NCI-H1105 (cell line): ENCODE measurements at places on chromosomes 11 and 22.

GRCh38 chr22:38519453-38520250, 13.5 kb upstream of the DDX17 start:
- DNase-seq = no peak

DNA sequence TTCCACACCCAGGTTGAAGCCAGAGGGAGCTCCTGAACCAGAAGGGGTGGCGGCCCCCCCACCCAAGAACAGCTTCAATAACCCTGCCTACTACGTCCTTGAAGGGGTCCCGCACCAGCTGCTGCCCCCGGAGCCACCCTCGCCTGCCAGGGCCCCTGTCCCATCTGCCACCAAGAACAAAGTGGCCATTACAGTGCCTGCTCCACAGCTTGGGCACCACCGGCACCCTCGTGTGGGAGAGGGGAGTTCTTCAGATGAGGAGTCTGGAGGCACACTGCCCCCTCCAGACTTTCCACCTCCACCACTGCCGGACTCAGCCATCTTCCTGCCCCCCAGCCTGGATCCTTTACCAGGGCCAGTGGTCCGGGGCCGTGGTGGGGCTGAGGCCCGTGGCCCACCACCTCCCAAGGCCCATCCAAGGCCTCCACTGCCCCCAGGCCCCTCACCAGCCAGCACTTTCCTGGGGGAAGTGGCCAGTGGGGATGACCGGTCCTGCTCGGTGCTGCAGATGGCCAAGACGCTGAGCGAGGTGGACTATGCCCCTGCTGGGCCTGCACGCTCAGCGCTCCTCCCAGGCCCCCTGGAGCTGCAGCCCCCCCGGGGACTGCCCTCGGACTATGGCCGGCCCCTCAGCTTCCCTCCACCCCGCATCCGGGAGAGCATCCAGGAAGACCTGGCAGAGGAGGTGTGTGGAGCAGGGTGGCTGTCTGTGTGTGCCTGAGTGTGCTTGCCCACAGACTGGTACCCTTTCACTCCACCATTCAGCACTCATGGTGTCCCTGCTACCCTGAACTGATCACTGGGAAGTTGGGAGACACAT, 6.7 kb downstream of the PHOX2A start:
- no peak for DNase-seq

DNA sequence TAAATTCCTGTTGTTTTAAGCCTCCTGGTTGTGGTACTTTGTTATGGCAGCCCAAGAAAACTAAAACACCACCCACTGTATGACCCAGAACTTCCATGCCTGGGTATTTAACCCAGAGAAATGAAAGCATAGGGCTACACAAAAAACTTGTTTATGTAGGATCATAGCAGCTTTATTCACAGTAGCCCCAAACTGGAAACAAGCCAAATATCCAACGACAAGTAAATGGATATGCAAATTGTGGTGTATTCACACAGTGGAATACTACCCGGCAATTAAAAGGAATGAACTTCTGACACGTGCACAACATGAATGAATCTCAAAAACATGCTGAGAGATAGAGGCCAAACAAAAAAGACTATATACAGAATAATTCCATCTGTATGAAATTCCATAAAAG, 62.2 kb upstream of the NAV2 start:
- DNase-seq = no peak

GRCh38 chr11:35163209-35163608, 24.2 kb downstream of the CD44 start:
- no peak for DNase-seq

DNA sequence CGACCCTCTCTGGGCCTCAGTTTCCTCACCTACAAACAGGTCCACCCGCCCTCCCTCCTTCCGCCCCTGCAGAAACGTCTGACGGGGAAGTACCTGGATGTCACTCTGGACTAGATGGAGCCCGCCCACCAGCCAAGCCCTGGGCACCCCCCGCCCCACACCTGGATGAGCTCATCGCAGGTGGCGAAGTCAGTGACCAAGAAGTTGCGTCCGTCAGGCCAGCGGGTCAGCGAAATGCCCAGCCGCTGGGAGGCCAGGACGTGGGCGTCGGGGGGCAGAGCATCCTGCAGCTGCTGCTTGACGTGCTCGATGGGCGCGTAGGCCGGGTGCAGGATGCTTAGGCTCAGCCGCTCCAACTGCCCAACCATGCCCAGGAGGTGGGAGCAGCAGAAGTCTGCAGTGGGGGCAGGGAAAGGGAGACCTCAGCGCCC, 897 bp downstream of the PNPLA5 start:
- no peak for DNase-seq

DNA sequence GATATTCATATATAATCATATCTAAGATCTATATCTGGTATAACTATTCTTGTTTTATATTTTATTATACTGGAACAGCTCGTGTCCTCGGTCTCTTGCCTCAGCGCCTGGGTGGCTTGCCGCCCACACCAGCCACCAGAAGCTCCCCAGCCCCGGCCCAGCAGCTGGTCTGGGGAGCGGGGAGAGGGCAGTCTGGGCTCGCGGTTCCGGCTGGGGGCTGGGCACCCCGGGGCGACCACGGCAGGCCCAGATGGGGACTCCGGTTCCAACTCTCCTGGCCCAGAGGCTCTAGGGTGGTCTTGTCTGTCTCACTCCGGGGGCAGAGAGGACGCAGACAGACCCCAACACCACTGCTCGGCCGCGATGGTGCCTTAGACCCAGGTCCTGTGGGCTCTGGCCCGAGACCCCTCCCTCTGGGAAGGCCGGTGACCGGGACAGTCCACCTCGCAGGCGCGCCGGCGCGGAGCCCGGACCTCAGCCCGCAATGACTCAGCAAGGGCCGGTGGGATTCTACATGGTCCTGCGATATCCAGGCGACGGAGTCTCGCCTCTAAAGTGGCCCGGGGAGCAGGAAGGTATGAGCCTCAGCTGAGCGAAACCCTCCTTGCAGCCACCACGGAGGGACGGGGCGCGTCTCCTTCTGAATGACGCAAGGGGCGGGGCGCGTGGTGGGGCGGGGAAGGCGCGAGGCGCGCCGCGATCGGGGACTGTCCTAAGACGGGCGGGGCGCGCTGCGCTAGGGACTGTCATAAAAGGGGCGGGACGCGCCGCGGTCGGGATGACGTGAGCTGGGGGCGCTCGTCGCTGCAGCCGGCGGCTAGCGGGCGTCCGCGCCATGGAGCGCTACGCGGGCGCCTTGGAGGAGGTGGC, at the start of gene DGCR6:
TSS of gene DGCR6 (plus strand) at position 781 of the 870 bp plus-strand sequence. CDS start at position 836, 55 bp downstream.
- DNase-seq = no peak

- DNase-seq = no peak
These were observed 1.1 kb upstream of the RAC2 start for GRCh38 chr22:37244922-37245722.

- DNase-seq = no peak
These were observed 679.6 kb downstream of the NTM start for GRCh38 chr11:132050049-132050448.

- DNase-seq = no peak
These were observed 34.4 kb upstream of the ZBED5 start for GRCh38 chr11:10892250-10892649.

- DNase-seq = no peak
These were observed 250.3 kb downstream of the TBC1D22A start for GRCh38 chr22:47012589-47013370.

DNA sequence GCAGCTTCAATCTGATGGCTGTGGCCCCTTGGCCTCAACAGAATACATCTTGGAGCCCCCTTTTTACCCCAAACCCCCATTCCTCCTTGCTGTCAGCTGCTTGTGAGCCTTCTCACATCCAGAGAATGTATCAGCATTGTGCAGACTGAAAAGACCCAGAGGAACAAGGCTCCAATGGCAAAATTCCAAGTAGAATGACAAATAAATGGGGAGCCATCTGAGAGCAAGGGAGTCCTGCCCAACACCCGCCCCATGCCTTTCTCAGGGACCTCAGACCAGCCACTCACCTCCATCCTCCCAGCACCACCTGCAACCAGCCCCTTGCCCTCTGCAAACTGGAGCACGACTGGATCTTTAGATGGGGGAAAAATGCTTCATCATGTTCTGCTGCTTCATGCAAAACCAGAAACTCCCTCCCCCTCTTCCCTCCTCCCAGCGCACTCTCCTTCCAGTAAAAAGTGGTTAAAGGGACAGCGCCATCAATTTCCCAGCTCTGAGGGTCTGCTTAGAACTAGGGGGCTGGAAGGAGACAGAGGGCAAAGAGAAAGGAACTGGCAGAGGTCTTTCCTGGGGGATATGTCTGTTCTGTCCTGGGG, 2.2 kb upstream of the NEFH start:
- DNase-seq = no peak

- DNase-seq = no peak
These were observed 1.2 kb upstream of the PDE3B start for GRCh38 chr11:14642453-14642852.

DNA sequence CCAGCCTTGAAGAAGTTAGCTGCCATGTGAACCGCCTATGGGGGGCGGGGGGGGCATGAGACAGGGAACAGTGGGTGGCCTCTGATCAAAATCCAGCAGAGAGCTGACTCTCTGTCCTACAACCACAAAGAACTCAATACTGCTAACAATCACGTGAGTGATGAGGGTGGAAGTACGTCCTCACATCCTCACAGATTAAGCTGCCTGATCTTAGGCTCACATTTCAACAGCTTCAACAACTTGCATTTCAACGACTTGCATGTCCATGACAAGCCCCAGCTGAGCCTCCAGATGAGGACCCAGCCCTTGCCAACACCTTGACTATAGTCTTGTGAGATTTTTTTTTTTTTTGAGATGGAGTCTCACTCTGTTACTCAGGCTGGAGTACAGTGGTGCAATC, 51.6 kb downstream of the CLMP start:
- DNase-seq = no peak

GRCh38 chr11:100575860-100576717, 111.0 kb upstream of the ARHGAP42 start:
- DNase-seq = peak; percentile 14

DNA sequence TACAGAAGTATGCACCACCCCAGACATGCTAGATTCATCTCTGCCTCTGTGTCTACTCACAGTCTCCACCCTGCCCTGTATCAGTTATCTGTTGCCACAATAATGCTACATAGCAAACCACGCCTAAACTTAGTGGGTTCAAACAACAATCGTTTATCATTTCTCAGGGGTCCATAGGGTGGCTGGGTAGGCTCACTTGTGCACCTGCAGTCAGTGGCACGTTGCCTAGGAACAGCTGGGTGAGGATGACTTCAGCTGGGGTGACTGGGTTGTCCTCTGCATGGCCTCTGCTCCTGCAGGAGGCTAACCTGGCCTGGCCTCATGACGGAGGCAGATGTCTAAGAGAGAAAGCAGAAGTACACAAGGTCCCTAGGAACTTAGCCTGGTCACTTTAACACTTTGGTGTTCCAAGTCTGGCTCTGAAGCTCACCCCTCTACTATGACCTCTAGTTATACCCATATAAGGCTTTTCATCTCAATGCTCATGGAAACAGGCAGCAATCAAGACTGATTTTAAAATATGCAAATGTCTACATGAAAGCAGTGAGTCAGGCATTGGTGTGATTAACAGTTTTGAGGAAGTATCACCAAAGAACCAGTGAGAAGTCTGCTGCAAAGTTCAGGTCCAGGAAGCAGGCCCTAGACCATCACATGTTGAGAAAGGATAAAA, 10.7 kb downstream of the OLFML1 start:
- no peak for DNase-seq

GRCh38 chr22:36328635-36329253, 59.0 kb downstream of the MYH9 start:
- no peak for DNase-seq

DNA sequence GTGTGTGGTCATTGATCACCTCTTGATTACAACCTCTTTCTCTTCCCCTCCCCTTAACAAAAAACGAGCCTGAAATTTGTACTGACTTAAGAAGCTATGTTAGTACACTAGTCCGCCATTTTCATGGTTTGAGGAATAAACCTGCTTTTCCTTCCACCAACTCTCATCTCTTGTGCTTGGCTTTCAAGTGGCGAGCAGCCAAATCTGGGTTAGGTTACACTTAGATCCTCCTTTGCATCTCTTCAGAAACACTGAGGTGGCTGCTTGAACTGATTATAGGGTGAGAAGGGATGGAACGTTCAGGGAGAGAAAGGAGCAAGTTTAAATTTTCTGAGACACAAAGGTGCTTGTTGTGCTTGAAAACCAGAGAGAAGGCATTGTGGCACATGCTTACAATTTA, 2171.4 kb downstream of the LRRC4C start:
- DNase-seq = no peak

DNA sequence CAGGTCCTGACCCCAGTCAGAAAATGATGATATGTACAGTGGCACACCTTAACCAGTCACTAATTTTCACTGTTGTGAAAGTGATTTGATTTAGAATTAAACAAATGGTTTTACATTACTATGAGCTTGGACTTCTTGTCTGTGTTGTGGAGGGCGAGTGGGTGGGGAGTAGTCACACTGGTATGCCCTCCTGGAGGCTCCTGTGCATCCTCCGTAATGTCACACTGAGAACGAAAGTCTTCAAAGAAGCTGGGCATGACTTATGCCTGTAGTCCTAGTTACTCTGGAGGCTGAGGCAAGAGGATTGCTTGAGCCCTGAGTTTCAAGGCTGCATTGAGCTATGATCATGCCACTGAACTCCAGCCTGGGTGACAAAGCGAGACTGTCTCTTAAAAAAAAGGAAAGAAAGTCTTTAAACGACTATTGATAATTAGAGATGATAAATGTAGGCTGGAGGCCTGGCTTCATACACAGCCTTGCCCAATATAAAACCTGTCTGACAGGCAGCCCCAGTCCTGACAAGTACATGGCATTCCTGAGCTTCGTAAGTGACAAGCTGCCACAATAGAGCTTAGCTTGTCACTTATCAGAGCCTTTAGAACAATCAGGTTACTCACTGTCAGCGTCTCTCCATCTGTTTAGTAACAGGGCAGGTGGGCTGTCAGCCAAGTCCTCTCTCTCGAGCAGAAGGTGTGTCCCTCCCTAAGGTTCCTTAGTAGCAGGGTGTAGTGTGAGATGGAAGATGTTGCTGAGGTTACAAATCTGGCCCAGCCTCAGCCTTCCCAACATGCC, 5.0 kb upstream of the LIMK2 start:
- DNase-seq = peak; percentile 17

DNA sequence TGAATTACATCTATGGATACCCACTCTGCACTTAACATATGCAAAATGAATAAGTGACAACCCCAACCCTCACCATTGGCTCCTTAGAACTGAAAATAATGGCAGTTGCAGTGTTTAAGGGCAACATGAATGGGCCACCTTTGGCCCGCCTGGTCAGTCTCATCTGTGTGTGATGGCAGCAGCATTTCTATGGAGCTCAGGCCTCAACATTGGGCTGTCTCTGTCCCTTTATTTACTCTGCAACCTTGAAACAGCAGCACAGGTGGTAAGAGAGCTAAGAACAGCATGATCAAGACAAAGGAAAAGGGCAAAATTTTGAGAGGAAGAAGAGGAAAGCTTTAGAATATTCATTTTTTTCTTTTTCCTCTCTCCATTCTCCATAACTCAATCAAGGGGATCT, 38.3 kb upstream of the TMEM135 start:
- no peak for DNase-seq

- DNase-seq = no peak
These were observed 648.6 kb downstream of the TBC1D22A start for GRCh38 chr22:47411006-47411405.

- peak; percentile 37 for DNase-seq
These were observed 310 bp downstream of the TCF20 start for GRCh38 chr22:42270176-42270509.
